ENCODE measurements at places on chromosomes 7 and 10.
A peak's percentile ranks its signal among the peaks of the same experiment; 100 is the strongest.

- no peak for DNase-seq
Observed at GRCh38 chr7:32415519-32415918, 74.7 kb downstream of the LSM5 start.

DNA sequence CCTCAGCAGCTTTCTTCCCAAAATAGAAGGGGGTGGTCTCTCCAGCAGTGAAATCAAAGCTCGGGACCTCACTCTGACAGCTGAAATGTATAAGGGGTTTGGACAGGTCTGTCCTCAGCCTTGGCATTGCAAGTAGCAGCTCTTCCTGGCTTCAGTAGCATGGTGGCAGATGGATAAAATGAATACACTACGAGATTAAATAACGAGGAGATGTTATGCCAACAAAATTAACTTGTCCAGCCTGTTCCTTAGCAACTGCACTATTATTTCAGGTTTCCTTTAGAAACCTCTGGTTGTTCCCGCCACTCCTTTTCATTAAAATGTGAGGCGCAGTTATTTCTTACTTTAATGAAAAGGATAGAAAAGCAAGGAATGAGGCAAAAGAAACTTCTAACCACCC is 24.9 kb downstream of the PRLHR start:
- no peak for DNase-seq

DNA sequence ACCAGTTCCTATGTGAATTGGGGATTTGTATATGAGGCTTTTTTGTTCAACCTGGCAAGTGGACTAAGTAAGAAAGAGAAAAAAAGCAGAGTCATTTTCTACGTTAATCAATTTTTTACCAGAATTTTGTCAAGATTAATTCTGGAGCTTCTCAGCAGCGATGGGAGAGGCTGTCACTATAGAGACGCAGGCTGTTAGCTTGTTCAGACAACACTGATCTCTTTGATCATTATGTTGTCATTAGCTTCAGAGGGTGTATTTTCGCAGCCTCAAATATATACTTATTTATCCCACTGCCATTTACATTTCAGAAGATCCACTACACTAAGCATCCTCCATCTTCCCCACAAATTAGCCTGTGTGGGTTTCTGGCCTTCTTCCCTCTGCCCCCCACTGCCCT is 196.7 kb upstream of the PFKP start:
- no peak for DNase-seq

- peak; percentile 14 for DNase-seq
Observed at GRCh38 chr7:42471573-42472174, 234.7 kb upstream of the GLI3 start.

DNA sequence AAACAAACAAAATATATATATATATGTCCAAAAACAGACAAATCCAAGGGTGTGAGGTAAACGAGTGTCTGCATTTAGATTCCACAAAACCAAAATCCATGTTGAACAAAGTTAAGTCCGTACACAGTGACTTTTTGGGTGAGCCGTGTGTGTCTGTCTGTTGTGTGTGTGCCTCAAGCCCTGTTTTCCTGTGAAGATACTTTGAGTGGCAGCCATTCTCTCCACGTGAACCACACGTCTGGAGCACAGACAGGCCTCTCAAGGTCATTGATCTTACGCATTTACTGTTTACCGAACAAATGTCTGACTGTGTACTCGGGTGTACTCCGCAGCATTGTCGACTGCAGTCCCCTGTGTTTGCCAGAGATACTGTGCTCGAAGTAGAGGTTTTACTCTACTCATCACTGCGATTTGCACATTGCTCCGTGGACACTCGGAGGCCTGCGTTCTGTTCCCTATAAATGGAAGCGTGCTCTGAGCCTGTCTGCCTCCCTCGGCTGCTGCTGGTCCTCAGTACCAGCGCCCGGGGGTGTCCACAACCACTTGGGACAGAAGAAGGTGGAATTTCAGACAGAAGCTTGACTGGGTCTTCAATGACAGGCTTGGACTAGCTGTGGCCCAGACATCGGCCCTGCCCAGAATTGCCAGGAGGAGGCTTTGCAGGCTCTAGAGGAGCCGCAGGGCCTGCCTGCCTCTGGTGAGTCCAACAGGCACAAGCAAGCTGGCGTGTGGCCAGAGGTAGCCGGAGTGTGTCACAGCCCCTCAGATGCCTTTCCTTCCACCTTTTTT is 22.1 kb downstream of the CYP17A1 start:
- DNase-seq = peak; percentile 56

DNA sequence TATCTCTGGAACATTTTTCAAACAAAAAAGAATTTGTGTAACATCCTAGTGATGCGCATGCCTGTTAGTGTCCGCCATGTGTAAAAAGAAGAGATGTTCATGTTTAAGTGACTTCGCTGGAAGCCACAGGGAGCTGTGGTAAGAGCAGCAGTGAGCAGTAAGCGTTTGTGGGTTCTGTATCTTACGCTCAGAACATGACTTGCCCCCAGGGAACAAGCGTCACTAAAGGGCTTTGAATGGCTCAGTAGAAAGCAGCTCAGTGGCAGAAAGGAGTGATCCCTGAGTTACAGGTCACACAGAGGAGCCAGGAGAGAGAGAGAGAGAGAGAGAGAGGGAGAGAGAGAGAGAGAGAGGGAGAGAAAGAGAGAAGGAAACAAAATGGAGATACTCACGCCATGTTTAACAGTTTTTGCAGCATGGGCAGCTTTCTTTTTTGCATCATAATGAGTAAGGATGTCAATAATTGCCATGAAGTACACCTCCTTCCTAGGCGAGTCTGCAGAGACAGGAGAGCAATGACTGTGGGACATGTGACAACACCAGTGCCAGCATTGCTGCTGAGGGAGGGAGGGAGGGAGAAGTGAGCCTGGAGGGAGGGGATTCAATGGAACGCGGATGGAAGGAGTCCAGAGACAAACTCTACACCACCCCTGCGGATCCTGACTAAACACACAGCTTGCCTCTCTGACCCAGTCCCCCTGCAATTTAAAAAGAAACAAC is 174.6 kb downstream of the PIP4K2A start:
- DNase-seq = no peak

DNA sequence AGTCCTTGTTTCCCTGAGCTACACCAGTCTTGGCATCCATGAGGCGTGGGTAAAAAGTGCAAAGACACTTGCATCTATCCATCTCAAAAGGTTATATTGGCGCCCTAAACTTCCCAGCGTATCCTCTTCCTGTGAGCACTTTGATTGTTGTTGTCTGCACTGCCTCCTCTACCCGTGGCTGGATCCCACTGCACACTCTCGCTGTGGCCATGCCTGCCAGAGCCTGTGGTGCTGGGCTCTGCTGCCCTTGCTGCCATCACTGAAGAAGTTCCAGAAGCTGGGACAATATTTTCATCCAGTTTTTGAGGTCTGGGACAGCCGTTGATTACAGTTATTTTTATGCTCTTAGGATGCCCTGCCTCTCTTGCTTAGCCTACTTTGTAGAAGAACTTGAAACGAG is 85.3 kb upstream of the PCGF5 start:
- DNase-seq = no peak

DNA sequence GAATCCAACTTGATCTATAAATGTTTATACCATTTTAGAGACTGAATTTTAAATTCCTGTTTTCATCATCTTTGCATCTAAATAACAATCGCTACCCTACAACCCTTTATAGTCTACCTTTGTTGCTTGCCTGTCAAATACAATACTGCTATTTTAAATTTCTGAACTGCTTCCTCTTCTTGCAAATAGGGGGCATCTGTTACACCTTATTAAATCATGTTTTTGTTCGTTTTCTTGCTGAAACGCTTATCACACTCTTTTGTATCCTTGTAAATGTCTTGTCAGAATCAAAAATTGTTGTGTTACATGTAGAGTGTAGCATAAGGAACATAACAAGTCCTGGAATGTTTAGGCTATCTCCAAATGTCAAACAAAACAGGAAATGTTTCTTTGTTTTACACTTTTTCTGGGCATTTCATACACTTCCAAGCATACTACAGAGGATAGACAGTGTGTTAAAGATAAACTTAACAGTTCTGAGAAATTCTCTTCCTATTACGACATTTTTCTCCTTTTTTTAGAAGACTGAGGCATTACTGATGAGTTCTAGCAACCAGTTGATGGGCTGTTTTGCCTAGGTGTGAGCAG is 281.3 kb downstream of the GPR158 start:
- no peak for DNase-seq

DNA sequence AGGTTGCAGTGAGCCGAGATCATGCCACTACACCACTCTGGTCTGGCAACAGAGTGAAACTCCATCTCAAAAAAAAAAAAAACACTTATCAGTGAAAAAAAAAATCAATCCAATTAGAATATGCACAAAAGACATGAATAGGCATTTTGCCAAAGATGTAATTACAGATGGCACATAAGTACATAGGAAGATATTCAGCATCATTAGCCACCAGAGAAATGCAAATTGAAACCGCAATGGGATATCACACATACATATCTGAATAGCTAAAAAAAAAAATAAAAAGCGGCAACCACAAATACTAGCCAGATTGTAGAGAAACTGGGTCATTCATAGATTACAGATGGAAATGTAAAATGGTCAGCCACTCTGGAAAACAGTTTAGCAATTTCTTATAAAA is 1310.8 kb downstream of the XPNPEP1 start:
- no peak for DNase-seq
